ENCODE measurements at places on chromosomes 7 and 10.

DNA sequence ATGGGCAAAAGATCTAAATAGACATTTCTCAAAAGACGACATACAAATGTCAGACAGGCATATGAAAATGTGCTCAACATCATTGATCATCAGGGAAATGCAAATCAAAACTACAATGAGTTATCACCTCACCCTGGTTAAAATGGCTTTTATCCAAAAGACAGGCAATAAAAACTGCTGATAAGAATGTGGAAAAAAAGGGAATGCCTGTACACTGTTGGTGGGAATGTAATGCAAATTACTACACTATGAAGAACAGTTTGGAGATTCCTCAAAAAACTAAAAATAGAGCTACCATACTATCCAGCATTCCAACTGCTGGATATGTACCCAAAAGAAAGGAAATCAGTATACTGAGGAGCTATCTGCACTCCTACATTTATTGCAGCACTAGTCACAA is 18.0 kb downstream of the GSDME start:
- no peak for DNase-seq

- no peak for DNase-seq
Measured at GRCh38 chr7:1659696-1660095, 10.4 kb upstream of the ELFN1 start.

DNA sequence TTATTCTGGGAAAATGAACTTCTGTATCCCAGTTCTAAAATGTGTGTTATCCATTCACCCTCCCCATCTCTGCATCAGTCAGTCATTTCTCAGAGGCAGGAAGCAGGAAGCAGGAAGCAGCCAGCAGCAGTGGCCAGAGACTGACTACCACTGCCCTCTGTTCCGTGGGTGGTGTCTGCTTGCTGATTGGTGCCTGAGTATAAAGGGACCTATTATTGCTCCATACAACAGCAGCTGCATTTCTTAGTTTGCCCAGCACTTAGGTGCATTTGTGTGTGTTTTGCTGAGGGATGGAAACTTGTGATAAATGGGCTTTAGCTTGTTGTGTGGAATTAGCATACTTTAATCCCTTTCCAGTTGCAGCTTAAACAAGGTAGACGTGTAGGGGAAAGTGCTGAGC is 582.2 kb downstream of the SORCS1 start:
- DNase-seq: no peak

DNA sequence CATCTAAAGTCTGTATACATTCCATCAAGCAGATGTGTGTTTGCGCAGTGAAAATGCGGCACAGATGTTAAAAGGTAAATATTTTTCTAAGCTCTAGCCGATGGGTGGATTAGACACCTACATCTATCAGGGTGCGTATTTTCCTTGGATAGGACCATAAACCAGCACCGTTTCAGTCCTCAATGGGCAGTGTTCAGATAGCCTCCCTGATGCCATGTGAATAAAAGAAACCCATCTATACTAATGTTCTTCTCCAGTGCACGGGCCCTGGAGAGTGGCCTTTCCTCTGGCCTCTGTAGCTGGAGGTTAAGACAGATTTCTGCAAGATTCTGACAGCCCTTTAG is 103.5 kb downstream of the PARP12 start:
- DNase-seq: no peak

DNA sequence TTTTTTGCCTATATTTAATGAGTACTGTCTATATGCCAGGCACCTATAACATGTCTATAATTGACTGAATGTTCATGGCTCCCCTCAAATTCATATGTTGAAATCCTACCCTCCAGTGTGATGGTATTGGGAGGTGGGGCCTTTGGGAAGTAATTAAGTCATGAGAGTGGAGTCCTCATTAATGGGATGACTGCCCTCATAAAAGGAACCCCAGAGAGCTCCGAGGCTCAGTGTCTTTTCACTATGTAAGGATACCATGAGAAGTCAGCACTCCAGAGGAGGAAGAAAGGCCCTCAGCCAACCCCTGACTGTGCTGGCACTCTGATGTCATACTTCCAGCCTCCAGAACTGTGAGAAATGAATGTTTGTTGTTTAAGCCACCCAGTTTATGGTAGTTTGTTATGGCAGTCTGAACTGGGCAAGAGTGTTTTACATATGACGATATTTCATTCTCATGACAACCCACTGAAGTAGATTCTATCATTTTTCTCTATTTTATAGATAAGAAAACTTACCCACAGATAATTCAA is 61.1 kb upstream of the PCGF5 start:
- DNase-seq: no peak

Measured in stimulated activated CD4-positive, alpha-beta T cell treated with anti-CD3 and anti-CD28 coated beads, Interleukin-15, amount 100 ng/mL, for 1 hour (primary cell).